ENCODE measurements at places on chromosomes 1 and 21.

DNA sequence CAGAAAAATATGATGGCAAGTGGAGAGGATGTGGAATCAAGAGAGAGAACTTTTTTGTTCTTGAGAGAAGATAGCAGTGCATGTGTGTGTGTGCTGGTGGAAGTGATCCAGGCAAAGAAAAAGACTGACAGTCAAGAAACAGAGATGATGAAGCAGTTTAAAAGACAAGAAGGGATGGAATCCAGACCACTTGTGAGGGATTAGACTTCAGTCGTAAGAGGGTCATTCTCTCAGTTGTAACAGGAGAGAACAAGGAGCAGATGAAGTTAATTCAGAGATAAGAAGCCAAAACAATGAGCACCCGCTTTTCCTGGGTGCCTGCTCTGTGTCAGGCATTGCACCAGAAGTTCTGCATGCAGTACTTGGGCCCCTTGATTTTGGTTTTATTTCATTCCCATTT lies 76.6 kb downstream of the RNF220 start:
- no peak for DNase-seq

GRCh38 chr1:231301990-231302389 lies 35.7 kb downstream of the EXOC8 start:
- DNase-seq, result no peak

- no peak for DNase-seq
Observed at GRCh38 chr1:172453153-172453545, 9.3 kb upstream of the PIGC start.

DNA sequence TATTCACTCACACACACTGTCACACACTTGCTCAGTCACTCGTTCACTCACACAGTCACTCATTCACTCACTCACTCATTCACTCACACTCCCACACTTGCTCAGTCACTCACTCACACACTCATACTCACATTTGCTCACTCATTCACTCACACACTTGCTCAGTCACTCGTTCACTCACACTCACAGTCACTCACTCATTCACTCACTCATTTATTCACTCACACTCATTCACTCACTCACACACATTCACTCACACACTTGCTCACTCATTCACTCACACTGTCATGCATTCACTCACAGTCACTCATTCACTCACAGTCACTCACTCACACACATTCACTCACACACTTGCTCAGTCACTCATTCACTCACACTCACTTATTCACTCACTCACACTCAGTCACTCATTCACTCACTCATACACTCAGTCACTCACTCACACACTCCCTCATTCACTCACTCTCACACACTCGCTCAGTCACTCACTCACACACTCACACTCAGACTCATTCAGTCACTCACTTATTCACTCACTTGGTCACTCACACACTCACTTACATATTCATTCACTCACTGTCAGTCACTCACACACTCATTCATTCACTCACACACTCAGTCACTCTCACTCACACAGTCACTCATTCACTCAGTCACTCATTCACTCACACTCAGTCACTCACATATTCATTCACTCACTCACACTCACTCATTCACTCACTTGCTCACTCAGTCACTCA lies 167.0 kb upstream of the C1orf174 start:
- DNase-seq, result no peak

DNA sequence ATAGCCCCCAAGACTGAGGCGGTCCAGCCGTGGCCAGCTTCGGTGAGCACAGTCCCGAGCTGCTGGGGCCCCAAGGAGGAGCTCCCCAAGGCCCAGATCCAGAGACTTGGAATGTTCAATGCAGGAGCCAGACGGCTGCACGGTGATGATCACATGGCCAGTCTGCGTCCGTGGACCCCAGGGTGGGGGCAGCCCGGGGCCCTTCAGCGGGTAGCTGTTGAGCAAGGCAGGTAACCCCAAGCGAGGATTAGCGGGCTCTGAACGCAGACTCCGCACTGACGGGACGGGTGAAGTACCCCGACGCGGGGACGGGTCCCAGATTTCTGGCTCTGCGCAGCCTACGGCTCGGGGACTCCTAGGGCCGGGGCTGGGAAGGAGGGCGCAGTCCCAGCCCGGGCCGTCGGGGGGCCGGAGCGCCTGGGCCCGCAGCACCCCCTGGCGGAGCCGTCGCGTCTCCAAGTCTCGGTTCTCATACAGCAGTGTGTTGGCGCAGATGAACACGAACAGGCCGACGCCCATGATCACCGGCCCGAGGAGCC lies 2.7 kb downstream of the TMEM200B start:
- DNase-seq, result peak; percentile 45

DNA sequence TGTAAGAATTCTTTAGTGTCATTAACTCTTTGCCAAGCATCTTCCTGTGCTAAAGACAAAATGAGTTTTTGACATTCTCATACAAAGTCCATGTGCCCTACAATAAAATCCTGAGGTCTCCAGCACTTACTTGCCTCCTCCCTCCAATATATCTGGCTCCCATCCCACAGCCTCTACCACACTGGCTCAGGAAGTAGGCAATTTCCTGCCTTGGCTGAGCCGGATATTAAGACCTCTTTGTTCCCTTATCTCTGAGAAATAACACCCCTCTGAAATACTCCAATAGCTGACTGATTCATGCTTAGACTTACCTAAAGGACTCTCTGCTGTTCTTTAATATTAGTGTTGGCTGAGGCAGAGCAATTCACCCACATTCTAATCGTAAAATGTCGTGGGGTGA lies 37.6 kb upstream of the GORAB start:
- DNase-seq, result peak; percentile 44

GRCh38 chr1:47575855-47576757 lies 138.3 kb downstream of the FOXD2 start:
- DNase-seq, result peak; percentile 89

DNA sequence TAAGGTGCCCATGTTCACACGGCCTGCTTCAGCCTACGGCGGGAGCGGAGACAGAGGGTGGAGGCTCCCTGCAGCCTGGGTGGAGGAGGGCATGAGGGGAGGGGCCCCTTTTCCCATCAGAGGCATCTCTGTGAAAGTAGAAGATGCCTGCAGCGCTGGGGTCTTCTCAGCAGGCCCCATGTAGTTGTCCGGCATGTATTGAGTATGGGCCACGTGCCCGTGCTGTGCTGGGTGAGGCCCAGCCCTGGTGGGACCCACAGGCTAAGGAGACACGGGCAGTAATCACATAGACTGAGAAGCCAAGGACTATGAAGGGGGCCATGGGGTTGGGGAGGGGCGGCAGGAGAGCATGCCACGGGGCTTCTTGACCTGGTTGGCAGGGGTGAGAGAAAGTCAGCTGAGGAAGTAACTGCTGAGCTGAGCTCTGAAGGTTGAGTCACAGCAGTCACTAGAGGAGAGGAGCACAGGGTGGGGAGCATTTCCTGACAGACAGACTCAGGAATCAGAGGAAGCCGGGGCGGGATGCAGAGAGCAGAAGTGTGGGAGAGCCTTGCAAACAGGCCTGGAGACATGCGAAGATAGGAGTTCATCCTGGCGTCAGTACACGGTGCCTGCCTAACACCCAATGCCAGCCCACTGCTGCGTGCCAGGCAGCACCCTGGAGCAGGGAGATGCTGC lies 21.6 kb downstream of the PSEN2 start:
- DNase-seq, result peak; percentile 43
